Muscle of back (tissue), 13 donors: ENCODE measurements at places on chromosomes 5 and 9. TPM values are rescaled to one million over a fixed set of nuclear protein-coding genes. Genes with fewer than 3 reads are reported as not detected.

NOXA1 gene
- polyA plus RNA-seq, result 1.3 TPM

CLIC3 gene
- polyA plus RNA-seq, result not detected

DNA sequence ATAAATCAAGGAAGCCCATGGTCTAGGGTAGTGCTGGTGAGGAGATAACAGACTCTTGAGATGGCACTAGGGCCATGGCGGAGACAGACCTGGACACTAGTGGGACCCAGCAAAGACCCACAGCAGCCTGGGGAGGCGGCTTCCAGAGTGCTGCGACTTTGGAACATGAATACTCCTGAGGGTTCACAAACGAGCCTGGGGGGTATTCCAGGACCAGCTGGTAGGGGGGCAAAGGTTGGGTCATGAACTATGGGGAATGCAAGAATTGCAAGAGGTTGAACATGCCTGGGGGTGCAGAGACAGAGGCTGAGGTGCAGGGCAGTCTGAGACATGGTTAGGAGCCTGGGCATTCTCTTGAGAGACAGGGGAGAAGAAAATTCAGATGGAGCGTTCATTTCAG is 43.8 kb upstream of the SPTLC1 start:
- no peak for DNase-seq

- no peak for DNase-seq
Observed at GRCh38 chr9:133973111-133973790, 18.9 kb downstream of the VAV2 start.

- peak; percentile 84 for DNase-seq
Observed at GRCh38 chr9:91071184-91071990, 269.8 kb downstream of the SYK start.

SPINK4 gene
- polyA plus RNA-seq, result not detected

DNA sequence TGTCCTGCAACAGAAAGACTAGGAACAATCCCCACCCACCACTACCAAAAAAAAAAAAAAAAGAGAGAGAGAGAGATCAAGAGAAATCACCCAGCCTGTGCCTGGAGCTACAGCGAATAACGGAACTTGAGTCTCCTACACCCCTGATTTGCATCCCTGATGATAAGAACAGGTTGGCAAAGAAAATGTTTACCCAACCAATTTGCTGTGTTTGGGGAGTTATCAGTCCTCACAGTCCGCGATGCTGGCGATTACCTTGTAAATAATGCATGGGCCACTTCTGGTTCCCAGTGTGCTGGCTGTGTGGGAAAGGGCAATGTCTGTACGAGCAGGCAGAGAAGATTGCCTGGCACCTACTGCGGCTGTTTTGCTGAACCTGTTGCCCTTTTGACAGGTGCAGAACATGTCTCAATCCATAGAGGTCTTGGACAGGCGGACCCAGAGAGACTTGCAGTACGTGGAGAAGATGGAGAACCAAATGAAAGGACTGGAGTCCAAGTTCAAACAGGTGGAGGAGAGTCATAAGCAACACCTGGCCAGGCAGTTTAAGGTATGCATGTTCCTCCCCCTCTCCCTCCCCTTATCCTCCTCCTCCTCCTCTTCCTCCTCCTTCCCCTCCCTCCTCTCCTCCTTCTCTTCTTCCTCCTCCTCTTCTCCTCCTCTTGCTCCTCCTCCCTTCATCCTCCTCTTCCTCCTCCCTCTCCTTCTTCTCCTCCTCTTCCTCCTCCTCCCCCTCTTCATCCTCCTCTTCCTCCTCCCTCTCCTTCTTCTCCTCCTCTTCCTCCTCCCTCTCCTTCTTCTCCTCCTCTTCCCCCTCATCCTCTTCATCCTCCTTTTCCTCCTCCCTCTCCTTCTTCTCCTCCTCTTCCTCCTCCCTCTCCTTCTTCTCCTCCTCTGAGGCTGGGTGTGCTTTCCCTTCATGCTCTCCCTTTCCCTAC is 8.3 kb downstream of the OLFM1 start:
- DNase-seq, result no peak

OSMR gene
- polyA plus RNA-seq, result 8.8 TPM

GRCh38 chr9:130446101-130446861 is 1.5 kb downstream of the ASS1 start:
- DNase-seq, result peak; percentile 73

GRCh38 chr5:141412854-141413539 is at the start of gene PCDHGA10:
PCDHGA10 (plus strand) TSS chr5:141412987; CDS start chr5:141413176, 189 bp downstream.
- DNase-seq, result no peak

GRCh38 chr9:2524601-2525000 is 97.0 kb upstream of the VLDLR start:
- DNase-seq, result no peak

GRCh38 chr5:89946508-89946907 is 463.0 kb downstream of the CETN3 start:
- DNase-seq, result no peak

GRCh38 chr5:14959399-14960119 is 88.0 kb upstream of the ANKH start:
- DNase-seq, result no peak

SV2C gene
- polyA plus RNA-seq, result 0.04 TPM

PFN3 gene
- not detected for polyA plus RNA-seq

- DNase-seq, result peak; percentile 65
Observed at GRCh38 chr5:43603344-43604217, 601 bp downstream of the NNT start.

- no peak for DNase-seq
Observed at GRCh38 chr5:171610686-171611085, 174.9 kb upstream of the SMIM23 start.

DNA sequence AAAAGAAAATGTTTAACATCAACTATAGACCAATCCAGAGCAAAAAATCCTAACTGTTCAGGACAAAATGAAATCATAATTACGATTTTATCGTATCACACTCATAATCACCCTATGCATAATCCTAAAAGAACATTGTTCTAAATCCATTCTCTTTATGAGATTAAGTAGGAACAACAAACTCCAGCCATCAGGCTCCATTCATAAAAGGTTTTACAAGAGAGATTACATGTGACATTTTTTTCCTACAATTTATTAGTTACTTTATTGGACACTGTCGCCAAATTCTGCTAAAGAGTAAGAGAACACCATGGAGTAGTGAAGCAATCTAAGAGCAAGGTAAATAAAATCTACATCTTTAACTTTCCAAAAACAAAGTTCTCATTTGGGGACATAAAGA is 198.0 kb downstream of the BNC2 start:
- DNase-seq, result no peak

- no peak for DNase-seq
Observed at GRCh38 chr5:5780253-5780652, 357.8 kb downstream of the ICE1 start.
